ENCODE measurements at places on chromosomes 5 and 9.

GRCh38 chr5:22787807-22788206 lies 65.3 kb downstream of the CDH12 start:
- DNase-seq: no peak

GRCh38 chr5:112570708-112571444 lies 151.8 kb upstream of the EPB41L4A start:
- DNase-seq: no peak

DNA sequence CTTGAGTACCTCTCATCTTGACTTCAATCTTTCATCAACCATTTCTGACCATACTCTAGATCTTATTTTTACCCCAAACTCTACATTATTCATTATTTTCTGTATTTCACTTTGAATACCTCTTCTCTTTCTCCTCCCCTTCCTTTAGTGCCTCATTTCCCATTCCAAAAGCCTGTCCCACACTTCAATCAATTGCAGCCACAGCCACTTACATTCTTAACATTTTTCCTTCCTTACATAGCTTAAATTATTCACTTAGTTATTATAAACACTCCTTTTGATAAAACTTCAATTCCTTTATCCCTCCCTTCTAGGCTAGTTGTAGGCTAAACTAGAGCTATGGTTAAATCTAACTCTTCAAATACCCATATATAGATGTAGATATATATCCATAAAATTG lies 344.0 kb downstream of the PRR16 start:
- no peak for DNase-seq

- DNase-seq: no peak
Observed at GRCh38 chr5:64074533-64074932, 91.1 kb upstream of the RNF180 start.

- no peak for DNase-seq
Observed at GRCh38 chr9:22244139-22245011, 202.2 kb upstream of the DMRTA1 start.

DNA sequence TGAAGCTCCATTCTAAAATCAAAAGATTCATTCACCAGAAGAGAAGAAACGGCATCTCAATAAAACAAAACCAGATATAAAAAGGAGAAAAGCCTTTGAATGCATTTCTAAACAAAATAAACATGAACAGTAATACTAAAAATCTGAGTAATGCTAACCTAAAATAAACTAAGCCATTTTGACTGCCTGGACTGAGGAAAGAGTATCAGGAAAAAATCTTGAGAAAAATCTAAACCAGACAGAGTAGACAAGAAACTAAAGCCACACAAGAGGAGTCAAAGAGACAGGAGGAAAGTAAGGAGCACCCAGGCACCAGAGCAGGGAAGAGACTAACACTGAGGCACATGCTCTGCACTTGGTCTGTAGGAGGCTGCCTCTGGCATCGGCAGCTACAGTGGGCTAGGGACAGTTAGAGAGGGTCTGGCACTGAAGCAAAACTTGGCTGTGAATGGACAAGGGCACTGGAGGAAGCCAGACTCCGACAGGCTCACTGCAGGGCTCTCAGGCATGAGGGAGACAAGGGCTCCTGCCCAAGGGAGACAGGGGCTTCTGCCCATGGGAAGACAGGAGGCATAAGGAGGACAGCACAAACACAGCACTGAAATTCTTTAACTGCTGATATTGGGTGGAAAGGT lies 50.2 kb downstream of the DROSHA start:
- DNase-seq: no peak

DNA sequence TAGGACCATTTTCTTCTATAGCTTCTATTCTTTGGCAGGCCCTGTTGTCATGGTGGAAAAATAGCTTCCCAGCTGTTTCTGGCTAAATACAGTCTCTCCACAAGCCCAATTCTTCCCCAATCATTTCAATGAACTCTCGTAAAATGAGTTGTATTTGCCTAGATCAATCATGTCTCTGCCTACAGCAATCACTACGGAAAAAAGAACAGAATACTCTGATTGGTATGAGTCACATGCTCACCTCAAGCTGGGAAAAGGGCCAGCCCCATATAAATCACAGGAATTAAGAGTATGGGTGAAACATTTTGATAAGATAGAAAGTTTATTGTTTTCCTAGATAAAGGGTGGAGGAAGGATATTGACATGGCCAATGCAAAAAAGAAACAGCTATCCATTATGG lies 711.4 kb downstream of the EFNA5 start:
- no peak for DNase-seq

DNA sequence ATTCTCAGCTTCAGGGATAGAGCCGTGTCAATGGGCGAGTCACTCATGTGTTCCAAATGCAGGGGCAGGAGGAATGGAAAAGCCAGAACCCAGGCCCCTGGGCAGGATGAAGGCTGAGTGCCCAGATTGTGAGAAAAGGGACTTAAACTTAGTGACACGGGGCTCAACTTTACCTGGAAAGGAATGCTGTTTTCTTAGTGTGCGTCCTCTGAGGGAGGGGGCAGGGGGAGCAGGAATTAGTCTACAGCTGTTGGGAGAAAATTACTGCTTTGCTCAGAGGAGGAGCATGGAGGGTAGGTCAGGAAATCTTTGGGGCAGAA lies 14.6 kb downstream of the HK3 start:
- DNase-seq: no peak

- DNase-seq: no peak
Observed at GRCh38 chr5:83255268-83255667, 177.9 kb downstream of the XRCC4 start.

DNA sequence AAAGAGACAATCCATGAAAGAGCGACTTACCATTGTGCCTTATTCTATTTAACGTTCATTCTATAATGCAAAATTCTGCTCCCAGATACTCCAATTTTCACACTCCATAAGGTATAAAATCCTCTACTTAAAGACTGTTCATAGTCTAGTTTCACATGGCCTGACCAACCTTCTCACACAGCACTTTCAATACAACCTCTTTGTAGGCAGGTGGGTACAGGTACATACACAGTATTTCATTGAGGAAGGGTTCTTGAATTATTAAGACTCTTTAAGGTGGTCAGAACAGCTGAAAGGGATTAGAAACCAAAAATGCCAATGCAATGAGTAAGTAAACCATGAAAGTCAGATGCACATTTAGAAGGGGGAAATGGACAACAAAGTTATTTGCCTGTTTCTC lies 352.0 kb downstream of the PARP8 start:
- DNase-seq: no peak

GRCh38 chr9:35758475-35759050 lies 4.5 kb upstream of the MSMP start:
- no peak for DNase-seq

DNA sequence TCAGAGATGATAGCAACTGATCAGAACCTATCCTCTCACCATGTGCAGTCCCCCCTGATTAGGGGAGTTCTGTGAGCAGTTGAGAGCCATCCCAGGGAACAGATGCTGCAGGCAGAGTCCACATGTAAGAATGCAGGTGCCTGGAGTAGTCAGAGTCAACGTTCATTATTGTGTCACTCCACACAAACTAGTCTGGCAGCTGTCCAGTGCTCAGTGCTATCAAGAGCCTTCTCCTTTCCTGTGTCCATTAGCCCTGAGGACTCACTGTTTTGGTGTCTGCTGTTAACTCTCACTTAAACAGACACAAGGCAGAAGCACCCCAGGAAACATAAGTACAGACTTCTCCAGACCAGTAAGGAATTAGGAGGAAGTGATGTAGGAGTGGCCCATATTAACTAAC lies 2.5 kb downstream of the SH3TC2 start:
- DNase-seq: no peak

DNA sequence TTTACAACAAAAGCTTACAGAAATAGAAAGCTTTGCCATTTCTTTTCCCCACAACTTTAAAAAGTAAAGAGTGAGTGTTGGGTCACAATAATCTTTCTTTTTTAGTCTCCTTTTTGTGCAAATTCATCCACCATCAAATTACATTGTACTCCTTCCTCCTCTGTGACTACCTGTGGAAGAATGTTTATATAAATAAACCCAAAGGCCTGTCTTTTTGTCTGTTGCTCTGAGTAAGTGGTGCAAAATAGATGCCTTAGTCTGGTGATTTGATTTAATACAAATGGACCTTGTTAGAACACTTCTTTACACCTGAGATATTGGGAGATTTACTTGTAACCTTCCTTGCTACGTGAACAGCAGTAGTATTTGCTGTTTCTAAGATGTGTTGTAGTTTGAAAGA lies 53.5 kb upstream of the TAF11L2 start:
- DNase-seq: no peak

GRCh38 chr5:97476852-97477534 lies 293.9 kb upstream of the RIOK2 start:
- DNase-seq: no peak

GRCh38 chr9:14222149-14222835 lies 91.6 kb downstream of the NFIB start:
- DNase-seq: no peak

GRCh38 chr5:103589357-103589756 lies 26.8 kb upstream of the NUDT12 start:
- no peak for DNase-seq

DNA sequence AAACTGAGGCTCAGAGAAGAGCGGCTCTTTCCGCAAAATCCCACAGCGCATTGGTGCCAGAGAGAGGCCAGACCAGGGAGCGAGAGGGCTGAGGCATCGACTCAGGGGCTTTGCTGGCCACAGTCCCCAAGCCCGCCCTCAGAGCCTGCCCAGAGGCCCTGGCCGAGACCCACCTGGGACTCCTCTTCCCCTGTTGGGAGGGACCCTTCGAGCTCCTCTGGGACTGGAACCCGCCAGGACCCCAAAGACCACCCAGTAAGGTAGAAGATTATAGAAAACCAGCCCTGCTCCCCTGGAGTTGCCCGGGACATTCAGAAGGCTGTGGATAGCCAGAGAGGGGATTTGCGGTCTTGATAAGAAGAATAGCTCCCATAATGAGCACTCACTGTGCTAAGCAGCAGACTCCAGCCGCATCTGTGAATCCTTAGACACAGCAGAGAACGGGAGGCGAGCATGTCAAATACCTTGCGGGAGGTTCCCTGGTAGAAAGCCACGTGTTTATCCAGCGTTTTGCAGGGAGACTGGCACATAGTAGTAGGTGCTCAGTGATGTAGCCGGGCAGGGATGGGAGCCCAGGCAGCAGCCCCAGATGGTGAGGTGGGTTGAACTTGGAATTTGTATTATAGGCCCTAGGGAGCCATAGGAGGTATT lies 651 bp upstream of the AK1 start:
- DNase-seq: no peak

DNA sequence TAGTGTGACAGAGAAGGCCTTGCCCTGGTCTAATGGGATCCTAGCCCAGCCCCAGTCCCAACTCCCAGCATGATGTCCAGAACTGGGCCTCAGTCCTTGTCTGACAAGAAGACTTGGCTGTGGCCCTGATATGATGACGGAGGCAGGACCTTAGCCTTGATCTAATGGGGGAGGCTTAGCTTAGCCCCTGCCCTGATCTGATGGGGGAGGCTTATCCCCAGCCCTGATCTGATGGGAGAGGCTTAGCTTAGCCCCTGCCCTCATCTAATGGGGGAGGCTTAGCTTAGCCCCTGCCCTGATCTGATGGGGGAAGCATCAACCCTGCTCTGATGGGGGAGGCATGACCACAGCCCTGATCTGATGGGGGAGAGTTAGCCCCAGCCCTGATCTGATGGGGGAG lies 3.7 kb downstream of the PKN3 start:
- no peak for DNase-seq

DNA sequence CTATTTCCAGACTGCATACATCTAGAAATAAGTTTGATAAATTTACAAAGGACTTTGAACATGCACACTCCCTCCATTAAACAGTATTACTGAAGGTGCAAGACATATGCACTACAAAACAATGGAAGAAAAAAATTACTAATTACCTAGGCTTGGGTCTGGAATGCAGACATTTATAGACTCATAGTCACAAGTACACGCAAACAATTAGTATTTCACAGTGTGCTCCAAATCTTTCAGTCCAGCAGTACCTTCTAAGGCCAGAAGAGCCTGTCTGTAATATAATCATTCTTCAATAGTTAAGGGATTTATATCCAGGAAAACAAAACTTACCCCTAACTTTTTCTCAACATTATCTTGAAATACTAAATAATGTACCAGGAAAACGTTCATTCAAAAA lies 11.2 kb downstream of the RICTOR start:
- DNase-seq: no peak

DNA sequence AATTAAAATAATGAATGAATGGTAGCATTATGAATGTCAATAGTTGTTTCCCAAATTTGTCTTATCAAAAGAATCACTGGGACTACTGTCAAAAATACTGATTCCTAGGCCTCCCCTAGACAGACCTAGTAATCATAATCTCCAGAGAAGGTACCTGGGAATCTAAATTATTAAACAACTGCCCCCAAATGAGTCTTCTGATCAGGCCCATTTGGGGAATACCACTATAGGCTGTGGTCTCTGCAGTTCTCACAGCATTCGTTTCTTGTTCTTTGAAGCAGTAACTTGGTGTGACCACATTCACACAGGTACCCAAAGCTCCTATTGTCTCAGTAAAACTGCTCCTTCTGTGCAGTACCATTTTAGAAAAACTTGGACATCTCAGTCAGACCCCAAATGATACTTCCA lies 230.9 kb downstream of the PIK3R1 start:
- DNase-seq: no peak

- DNase-seq: no peak
Observed at GRCh38 chr5:141695627-141696215, 13.7 kb upstream of the ARAP3 start.

GRCh38 chr9:93099551-93100275 lies 3.7 kb downstream of the CARD19 start:
- no peak for DNase-seq

GRCh38 chr5:103424453-103425205 lies 138.0 kb downstream of the NUDT12 start:
- no peak for DNase-seq

GRCh38 chr5:157915638-157916037 lies 56.7 kb upstream of the CLINT1 start:
- DNase-seq: peak; percentile 69

DNA sequence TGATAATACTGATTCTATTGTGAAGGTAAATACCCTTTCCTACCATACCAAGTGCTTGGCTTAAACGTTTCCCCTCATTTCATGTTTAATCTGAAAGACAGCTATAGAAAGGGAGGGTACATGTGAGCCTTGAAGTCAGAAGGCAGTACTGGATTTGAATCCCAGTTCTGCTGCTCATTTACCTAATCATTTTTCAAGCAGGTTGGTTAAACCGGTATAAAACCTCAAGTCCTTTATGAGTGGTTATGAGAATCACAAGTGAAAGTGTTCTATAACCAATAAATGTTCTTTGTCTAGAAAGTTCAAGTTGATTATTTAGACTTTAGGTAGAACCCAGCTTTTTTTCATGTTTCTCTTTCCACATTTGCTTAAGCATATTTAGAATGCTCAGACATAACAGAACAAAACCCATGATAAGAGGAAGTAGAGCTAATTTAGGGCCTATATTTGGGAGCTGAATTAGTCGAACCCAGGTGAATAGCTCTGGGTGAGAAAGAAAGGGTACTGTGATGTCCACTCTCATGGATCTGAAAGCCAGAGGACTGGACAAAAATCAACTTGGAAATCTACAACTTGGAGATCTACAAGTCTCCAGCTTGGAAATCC lies 29.7 kb upstream of the F2RL2 start:
- DNase-seq: no peak

All from hippocampal formation (tissue), 2 donors.